ENCODE measurements at places on chromosomes 7 and 10.

GRCh38 chr7:1380231-1380815 is 78.9 kb downstream of the MICALL2 start:
- H3K27ac ChIP-seq: no peak overlapping the region
- no peaks in the 10 kb centered on the region for H3K4me1 ChIP-seq
- DNase-seq: no peak
- H3K4me3 ChIP-seq: no peak overlapping the region
- H3K36me3 ChIP-seq: no peaks in the 10 kb centered on the region
- H3K27me3 ChIP-seq: no peaks in the 10 kb centered on the region

DNA sequence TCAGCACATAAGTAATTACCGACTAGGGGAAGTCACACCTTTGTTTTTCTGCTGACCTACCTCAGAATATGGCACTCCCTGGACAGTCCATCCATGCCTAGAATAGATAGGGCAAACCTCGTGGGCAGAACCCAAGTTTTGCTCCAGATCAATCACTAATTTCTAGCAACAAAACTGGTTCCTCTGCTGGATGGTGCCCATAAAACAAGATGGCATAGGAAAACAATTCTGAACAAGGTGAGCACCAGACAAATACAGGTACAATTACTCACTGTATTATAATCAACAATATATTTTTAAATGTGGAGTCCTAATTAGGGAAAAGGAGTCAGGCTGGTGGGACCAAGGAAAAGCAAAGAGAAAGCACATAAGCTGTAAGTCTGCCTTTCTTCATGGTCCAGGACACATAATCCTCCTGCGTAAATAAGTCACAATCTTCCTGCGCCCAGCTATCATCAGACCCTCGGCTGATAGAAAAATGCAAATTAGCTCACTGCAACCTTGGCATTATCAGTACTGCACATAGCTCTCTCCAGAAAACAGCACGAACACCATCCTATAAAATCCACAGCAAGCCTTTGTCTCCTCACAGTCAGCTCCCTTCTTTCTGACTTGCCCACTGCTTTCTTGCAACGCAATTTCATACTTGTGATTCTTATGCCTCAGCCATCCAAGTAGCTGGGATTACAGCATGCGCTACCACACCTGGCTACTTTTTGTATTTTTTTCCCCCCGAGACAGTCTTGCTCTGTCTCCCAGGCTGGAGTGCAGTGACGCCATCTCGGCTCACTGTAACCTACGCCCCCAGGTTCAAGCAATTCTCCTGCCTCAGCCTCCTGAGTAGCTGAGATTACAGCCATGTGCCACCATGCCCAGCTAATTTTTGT is 15.1 kb downstream of the URGCP start:
- H3K36me3 ChIP-seq: no peaks in the 10 kb centered on the region
- no peak for DNase-seq
- no peaks in the 10 kb centered on the region for H3K27me3 ChIP-seq
- H3K4me1 ChIP-seq: no peaks in the 10 kb centered on the region
- H3K4me3 ChIP-seq: no peak overlapping the region

DNA sequence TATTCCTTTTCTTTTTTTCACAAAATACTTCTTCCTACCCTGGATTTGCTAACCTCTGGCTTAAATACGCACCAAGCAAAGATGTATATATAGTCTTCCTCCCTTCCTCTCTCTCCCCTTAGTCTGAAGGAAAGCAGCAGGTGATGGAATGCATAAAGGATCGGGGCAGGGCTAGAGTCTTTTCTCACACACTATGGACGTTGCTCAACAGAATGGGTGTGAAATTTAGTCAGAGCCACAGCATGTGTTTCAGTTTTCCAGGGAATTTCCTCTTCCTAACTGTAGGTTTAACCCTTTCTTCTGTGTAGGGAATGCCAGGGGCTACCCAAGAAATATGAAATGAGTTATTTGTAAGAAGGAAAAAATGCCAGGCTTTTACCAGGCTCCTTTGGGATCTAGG is 71.4 kb upstream of the NFKB2 start:
- no peaks in the 10 kb centered on the region for H3K36me3 ChIP-seq
- no peak overlapping the region for H3K4me3 ChIP-seq
- H3K4me1 ChIP-seq: no peaks in the 10 kb centered on the region
- H3K27me3 ChIP-seq: no peaks in the 10 kb centered on the region
- DNase-seq: no peak

DNA sequence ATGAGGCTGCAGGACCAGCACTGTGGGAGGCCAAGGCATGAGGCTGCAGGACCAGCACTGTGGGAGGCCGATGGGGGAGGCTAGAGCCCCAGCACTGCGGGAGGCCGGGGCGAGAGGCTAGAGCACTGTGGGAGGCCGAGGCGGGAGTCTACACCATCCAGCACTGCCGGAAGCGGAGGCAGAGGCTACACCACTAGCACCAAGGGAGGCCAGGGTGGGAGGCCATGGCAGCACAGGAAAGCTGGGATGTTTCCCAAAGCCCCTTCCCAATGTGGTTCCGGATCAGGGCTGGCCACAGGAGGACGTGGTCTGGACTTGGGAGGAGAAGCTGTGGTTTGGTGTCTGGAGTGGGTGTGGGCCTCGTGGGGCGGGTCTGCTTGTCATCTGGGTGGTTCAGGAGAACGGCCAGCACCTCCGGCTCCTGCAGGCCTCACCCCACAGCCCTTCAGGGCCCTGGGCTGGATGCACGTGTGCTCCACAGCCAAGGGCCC is 43.6 kb downstream of the PDGFA start:
- peak; percentile 11 for DNase-seq
- H3K36me3 ChIP-seq: no peaks in the 10 kb centered on the region
- peaks cover 11% of the 10 kb centered on the region for H3K27me3 ChIP-seq
- no peak overlapping the region for H3K4me3 ChIP-seq

DNA sequence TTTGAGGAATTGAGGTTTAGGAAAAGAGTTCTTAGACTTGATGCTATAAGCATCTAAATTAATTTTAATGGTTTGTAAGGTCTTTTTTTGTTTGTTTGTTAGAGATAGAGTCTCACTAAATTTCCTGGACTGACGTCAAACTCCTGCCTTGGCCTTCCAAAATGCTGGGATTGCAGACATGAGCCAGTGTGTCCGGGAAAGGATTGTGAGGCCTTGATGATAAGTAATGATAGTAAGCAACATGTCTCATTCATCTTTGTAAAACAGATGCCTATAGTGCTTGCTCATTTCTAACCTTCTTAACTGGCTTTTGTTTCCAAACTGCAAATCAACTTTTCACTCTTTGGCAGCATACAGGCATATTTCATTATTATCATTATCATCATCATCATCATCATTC is 176.0 kb upstream of the KCND2 start:
- H3K36me3 ChIP-seq: no peaks in the 10 kb centered on the region
- no peak overlapping the region for H3K27ac ChIP-seq
- no peak overlapping the region for H3K4me3 ChIP-seq

GRCh38 chr7:1752111-1752510 is 82.0 kb downstream of the ELFN1 start:
- no peaks in the 10 kb centered on the region for H3K4me1 ChIP-seq
- no peak overlapping the region for H3K4me3 ChIP-seq
- no peak for DNase-seq
- H3K27me3 ChIP-seq: peaks cover 5% of the 10 kb centered on the region
- no peaks in the 10 kb centered on the region for H3K36me3 ChIP-seq

GRCh38 chr10:69475433-69475830 is 24.2 kb downstream of the TSPAN15 start:
- H3K4me3 ChIP-seq: no peak overlapping the region
- H3K27ac ChIP-seq: peak overlapping the region; percentile 59
- H3K27me3 ChIP-seq: no peaks in the 10 kb centered on the region
- DNase-seq: no peak
- H3K36me3 ChIP-seq: no peaks in the 10 kb centered on the region
- H3K4me1 ChIP-seq: no peaks in the 10 kb centered on the region

DNA sequence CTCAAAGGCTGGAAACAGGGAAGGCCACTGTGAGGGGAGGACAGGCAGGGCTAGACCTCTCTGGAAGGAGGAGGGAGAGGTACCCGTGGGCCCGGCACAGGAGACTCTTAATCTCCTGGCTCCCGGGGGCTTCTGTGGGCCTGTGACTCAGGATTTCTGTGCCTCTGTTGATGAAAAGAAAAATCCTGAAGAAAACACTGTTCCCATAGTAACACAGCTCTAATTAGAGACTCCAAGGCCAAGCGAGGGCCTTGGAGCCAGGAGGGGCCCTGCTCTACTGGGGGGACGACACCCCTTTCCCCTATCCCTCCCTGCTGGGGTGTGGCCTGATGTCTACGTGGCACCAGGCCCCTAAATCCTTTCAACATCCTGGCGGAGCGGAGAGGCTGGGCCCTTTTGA is 174.1 kb upstream of the TNRC18 start:
- no peak overlapping the region for H3K4me3 ChIP-seq
- no peak for DNase-seq

GRCh38 chr7:102155821-102156441 is 130.7 kb upstream of the SH2B2 start:
- no peak for DNase-seq
- H3K4me3 ChIP-seq: no peak overlapping the region
- H3K4me1 ChIP-seq: no peaks in the 10 kb centered on the region
- H3K27ac ChIP-seq: no peak overlapping the region
- no peaks in the 10 kb centered on the region for H3K36me3 ChIP-seq
- H3K27me3 ChIP-seq: no peaks in the 10 kb centered on the region

- no peaks in the 10 kb centered on the region for H3K36me3 ChIP-seq
- H3K4me3 ChIP-seq: no peak overlapping the region
- no peaks in the 10 kb centered on the region for H3K4me1 ChIP-seq
- H3K27ac ChIP-seq: no peak overlapping the region
- DNase-seq: no peak
Observed at GRCh38 chr10:16989826-16990293, 139.8 kb downstream of the CUBN start.

- no peaks in the 10 kb centered on the region for H3K36me3 ChIP-seq
- H3K27me3 ChIP-seq: no peaks in the 10 kb centered on the region
- no peak overlapping the region for H3K27ac ChIP-seq
- no peaks in the 10 kb centered on the region for H3K4me1 ChIP-seq
Observed at GRCh38 chr10:78699971-78700370, 368.8 kb upstream of the ZMIZ1 start.

DNA sequence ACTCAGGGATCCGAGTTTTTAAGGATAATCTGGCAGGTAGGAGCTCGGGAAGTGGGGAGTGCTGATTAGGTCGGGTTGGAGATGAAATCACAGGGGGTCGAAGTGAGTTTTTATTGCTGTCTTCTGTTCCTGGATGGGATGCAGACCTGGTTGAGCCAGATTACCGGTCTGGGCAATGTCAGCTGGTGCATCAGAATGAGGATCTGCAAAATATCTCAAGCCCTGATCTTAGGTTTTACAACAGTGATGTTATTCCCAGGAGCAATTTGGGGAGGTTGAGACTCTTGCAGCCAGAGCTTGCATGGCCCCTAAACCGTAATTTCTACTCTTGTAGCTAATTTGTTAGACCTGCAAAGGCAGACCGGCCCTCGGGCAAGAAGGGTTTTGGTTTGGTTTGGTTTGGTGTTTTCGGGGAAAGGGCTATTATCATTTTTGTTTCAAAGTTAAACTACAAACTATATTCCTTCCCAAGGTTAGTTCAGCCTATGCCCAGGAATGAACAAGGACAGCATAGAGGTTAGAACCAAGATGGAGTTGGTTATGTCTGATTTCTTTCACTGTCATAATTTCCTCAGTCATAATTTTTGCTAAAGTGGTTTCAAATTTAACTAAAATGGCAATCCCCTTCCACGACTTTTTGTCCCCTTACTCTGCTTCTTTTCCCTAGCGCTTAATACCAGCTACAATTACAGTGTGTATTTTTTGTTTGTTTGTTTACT is 20.6 kb upstream of the PIK3CG start:
- no peaks in the 10 kb centered on the region for H3K27me3 ChIP-seq
- H3K4me1 ChIP-seq: no peaks in the 10 kb centered on the region
- no peak overlapping the region for H3K27ac ChIP-seq
- H3K36me3 ChIP-seq: no peaks in the 10 kb centered on the region

DNA sequence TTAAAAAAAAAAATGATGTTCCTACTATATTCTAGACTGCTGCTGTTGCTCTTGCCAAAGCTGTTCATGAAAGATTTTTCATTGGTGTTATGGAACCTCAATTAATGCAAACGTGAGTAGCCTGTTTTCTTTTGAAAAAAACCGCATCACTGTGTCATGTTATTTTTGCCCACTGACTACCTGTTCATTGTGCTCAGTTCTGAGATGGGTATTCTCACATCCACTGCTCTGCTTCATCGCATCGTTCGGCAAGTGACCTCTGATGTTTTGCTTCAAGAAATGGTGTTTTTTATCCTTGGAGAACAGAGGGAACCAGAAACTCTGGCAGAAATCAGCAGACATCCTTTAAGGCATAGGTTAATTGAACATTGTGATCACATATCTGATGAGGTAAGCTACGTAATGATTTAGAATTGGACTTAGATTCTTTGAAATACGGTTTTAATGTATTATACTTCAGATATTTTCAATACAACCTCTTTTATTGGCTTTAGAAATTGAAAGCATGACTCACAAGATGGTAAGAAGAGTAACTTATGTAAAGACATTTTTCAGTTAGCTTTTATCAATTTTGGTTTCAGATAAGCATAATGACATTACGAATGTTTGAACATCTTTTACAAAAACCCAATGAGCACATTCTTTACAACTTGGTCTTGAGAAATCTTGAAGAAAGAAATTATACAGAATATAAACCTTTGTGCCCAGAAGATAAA is 24.6 kb downstream of the FHIP2A start:
- H3K4me1 ChIP-seq: no peaks in the 10 kb centered on the region
- peaks cover 18% of the 10 kb centered on the region for H3K36me3 ChIP-seq
- no peak for DNase-seq
- no peak overlapping the region for H3K4me3 ChIP-seq
- H3K27me3 ChIP-seq: no peaks in the 10 kb centered on the region
- no peak overlapping the region for H3K27ac ChIP-seq

DNA sequence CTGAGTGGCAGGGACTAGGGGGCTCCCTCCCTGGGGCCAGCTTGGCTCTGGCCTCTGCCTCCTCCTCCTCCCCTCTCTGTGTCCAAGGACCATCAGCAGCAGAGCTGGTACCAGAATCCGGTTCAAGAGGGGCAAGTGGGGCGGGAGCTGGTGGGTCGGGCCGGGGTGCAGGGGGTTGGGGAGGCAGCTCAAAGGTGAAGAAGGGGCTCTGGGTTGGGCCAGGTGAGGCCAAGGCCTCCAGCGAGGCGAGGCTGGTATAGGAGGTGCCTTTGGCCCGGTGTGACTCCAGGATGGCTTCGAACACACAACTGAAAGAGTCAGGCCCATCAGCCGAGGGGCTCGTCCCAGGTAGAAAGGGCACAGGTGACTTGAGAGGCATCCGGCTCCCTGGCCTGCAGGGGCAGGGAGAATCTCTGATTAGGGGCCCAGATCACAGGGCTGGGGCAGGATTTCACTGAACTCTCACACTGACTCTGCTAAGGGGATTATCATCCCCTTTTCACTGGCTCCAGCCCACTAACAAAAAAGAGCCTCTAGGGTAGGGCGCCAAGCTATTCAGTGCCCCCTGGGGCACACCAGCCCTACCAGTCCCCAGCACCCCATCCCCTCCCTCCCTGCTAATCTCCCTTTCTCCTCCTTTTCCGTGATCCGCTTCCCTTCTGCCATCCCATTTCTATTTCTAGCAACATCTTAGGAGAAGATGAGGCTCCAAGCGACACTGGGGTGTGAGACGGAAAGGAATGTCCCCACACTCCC is 4.6 kb downstream of the PSD start:
- H3K27me3 ChIP-seq: peaks cover 2% of the 10 kb centered on the region
- no peaks in the 10 kb centered on the region for H3K36me3 ChIP-seq
- no peak for DNase-seq
- no peak overlapping the region for H3K27ac ChIP-seq
- H3K4me1 ChIP-seq: no peaks in the 10 kb centered on the region

GRCh38 chr7:46165276-46165675 is 244.2 kb upstream of the IGFBP3 start:
- H3K36me3 ChIP-seq: no peaks in the 10 kb centered on the region
- H3K27me3 ChIP-seq: no peaks in the 10 kb centered on the region
- DNase-seq: no peak
- no peak overlapping the region for H3K4me3 ChIP-seq
- no peaks in the 10 kb centered on the region for H3K4me1 ChIP-seq
- H3K27ac ChIP-seq: no peak overlapping the region

Measured in breast epithelium (tissue), 4 donors.